ENCODE measurements at places on chromosomes 16 and 17.
A peak's percentile ranks its signal among the peaks of the same experiment; 100 is the strongest.

- DNase-seq: peak; percentile 2
These were observed 2.7 kb downstream of the MYO15B start for GRCh38 chr17:75590314-75590761.

DNA sequence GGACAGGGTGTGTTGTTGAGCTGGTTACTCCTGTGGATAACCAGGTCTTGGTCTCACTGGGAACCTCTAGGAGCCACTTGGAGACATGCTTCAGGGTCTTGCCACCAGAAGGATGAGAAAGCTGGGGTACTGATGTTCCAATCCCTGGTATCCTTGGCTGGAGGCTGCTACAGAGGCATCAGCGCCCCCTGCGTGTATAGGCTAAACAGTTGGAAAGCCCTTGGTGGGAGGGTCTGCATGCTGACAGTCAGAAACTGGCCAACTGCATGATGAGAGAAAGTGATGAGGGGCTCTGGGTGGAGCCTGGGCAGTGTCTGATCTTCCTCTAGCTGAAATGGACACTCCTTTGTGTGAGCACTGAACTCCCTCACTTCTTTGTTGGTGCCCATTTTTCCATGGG, 536.9 kb downstream of the XYLT1 start:
- no peak for DNase-seq

- no peak for DNase-seq
These were observed 19.0 kb upstream of the LRRC37A3 start for GRCh38 chr17:64938290-64938689.

DNA sequence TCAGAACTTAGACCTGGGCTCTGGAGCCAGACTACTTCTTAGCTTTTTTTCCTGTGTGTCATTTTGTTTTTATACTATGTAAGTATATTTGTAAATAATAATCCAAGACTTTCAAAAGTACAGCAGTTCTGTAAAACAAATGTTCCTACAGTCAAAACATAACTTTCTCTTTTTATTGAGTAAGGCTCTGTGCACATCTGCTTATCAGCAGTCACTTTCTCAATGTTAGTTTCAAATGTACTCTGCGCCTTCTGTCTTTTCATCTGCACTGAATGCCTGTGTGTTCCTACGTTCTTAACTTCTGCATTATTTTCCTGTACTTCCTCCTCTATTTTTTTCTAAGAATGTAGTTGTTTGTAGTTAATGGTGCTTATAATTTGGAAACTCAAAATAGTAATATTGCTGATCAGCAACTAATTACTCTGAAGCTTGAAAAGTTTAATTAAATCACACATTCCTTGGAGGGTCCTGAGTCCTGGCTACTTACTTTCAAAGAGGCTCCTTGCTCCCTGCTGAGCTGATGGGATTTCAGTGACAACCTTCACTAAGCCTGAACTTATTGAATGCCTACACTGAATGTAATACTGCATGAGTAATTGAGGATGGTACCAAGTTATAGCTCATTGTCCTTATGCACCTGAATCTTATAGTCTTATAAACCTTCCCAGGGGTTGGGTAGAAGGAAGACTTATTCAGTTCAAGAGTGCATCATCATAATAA, 329.9 kb downstream of the KCNJ2 start:
- DNase-seq: no peak

DNA sequence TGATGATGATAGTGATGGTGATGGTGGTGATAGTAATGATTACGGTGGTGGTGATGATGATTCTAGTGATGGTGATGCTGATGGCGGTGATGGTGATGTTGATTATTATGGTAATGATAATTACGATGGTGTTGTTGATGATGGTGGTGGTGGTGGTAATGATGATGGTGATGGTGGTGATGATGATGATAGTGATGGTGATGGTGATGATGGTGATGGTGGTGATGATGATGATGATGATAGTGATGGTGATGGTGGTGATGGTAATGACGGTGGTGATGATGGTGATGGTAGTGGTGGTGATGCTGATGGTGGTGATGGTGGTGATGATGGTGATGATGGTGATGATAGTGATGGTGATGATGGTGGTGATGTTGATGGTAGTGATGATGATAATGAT, 370.0 kb downstream of the CDH13 start:
- no peak for DNase-seq

DNA sequence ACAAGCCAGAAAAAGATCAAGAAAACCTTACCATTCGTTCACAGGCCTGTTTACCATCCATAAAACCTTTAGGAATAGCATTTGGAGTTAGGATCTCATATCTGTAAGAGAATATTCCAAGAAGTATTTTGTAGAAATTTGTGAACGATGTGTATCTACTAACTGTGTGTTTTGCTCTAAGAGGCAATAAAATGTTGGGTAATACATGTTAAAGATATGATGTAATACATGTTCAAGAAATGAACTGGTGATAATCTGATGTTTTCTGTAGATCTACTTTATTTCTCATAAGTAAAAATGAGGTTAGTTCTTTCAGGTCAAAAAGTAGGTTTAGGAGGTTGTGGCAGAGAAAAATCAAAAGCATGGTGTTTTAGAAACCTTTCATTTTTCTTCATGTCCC, 83.2 kb downstream of the NDEL1 start:
- DNase-seq: no peak

- no peak for DNase-seq
These were observed 6.5 kb downstream of the TFAP4 start for GRCh38 chr16:4266372-4266771.

DNA sequence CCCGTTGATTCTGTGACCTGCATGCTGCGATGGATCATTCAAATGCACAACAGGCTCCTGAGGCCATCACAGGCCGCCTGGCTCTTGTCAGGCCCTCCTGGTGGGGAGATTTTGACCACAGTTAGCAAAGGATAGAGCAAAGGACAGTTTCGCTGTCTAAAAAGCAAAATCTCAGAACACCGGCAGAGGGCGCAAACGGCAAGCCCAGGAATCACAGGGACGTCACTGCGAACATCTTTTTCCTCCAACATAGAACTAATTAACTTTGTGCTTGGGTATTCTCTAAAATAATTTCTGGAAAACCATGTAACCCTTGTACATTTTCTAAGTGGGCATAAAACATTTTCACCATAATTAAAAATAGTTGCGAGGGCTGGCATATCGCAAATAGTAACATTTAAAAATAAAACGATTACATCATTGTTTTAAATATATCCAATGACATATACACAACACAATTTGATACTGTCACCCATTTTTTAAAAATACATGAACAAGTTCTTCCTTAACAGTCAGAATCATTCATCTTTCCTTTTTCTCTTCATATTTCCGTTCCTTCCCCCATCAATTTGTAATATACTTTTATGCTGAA, 19.7 kb upstream of the SLC47A1 start:
- DNase-seq: peak; percentile 69

GRCh38 chr17:79213305-79213704, 138.7 kb downstream of the ENGASE start:
- DNase-seq: no peak

- peak; percentile 41 for DNase-seq
These were observed 23.8 kb downstream of the SNX11 start for GRCh38 chr17:48131216-48131824.

DNA sequence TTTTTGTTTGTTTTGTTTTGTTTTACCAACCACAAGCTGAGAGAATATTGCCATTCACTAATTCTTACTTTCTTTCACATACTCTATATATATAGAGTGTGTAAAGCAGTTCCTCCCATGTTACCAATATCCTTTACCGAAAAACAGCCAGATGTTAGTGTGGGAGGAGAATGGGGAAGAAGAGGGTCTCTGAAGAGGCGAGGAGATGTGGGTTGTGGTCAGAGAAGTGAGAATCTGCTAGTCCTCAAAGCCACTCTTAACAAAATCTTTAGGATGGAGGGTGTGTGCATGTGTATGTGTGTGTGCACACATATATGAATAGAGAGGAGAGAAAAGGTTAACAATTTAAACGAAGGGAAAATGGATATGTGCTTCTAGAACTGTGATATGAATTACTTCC, 80.6 kb downstream of the TUBD1 start:
- DNase-seq: no peak

- peak; percentile 56 for DNase-seq
These were observed 70.8 kb downstream of the XPO6 start for GRCh38 chr16:28140788-28141618.

DNA sequence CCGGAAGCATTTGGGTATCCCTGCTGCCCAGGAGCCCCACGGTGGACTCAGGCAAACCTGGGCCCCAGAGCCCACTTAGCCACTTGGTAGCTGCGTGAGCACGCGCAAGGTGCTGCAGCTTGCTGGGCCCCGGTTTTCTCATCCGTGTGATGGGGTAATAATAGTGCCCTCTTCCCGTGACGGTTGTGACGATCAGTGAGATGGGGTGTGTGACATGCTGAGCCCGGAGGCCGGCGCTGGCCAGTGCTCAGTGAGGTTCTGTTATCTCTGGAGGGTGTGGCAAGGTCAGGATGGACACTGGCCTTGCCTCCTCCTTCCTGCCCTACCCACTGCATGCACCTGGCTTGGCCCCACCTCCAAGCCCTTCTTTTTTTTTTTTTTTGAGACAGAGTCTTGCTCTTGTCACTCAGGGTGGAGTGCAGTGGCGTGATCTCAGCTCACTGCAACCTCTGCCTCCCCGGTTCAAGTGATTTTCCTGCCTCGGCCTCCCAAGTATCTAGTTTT, 82.6 kb downstream of the RAP1GAP2 start:
- no peak for DNase-seq

DNA sequence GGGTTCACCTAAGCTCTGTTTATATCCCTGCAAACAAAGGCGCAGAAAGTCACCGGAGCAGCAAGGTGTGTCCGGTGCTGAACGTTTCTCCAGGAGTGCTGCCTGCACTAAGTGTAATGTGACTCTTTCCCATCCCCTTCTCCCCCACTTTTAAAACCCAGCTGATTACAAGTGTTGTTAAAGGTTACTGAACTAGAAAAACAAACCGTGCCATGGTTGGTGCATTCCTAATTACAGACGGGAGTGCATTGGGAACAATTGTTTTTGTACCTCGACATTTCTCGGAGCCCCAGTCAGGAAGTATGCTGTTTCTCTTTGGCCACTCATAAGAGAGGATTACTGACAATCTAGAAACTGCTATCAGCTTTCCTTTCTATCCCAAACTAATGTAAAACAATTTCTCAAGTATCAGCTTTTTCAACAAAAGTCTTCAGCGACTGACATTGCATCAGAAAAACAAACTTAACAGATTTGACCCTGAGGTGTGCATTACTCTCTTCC, 441.0 kb upstream of the SALL1 start:
- DNase-seq: no peak

- no peak for DNase-seq
These were observed 41.9 kb downstream of the FAM20A start for GRCh38 chr17:68559316-68559715.

DNA sequence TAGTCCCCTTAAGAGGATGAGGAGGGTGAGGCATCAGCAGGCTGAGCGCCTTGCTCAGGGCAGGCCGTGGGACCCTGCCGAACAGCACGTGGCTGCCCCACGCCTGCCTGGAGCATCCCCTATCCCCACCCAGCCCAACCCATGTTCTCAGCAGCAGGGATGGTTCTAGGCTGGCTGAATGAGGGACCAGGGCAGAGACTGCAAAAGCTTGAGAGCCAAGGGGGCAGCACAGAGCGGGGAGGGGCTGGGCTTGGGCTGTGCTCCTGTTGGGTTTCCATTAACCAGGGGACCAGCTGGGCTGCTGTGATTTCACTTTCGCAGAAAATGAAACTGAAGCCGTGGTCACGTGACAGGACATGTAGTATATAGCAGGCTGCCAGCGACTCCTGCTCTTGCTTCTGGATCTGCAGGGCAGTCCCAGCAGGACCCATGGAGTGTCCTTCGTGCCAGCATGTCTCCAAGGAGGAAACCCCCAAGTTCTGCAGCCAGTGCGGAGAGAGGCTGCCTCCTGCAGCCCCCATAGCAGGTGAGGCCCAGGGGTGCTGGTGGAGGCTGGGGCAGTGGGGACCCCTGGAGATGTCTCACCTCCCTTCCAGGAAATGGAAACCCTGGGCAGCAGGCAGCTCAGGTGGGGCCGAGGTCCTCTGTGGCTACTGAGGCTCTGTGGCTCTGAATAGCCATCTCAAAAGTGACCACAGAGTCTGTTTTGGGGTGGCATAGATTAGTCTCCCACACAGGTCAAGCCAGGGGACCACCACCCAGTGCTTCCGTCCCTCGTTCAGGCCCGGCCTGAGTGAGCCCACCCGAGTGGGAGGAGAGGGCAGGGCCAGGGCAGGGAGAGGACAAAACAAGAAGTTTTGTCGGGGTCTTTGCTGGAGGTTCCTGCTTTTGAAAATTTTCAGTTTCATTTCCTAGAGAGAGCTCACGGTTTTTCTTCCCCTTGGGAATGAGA, 2.9 kb downstream of the RNF213 start:
- peak; percentile 90 for DNase-seq

DNA sequence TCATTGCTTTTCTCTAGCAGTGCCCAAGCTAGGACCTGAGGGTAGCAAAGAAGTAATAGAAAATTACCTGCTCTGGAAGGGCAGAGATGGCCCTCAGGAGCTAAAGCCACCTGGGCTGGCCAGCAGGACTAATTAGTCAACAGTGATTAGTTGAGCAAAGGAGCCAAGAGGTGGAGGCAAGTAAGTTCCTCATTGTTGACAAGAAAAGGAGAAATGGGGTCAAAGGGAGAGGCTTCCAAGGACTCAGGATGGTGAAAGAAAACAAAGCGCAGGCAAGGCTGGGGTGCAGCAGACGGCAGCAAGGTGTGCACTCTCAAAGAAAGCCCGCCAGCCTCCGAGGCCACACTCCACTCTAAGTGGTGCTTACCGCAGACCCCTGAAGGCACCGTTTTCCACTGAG, 44.6 kb downstream of the CMTM4 start:
- no peak for DNase-seq

DNA sequence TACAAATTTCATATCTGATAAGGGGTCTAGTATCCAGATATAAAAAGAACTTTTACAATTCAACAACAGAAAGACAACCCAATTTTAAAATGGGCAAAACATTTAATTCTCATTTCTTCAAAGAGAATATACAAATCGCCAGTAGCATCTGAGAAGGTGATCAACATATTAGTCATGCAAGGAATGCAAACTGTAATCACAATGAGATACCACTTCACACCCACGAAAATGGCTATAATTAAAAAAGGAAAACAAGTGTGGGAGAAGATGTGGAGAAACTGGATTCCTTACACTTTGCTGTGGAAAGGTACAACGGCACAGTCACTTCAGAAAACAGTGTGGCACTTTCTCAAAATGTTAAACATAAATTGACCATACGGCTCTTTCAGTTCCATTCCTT, 168.2 kb downstream of the VPS53 start:
- no peak for DNase-seq

GRCh38 chr16:19696328-19696727, 21.7 kb downstream of the KNOP1 start:
- DNase-seq: peak; percentile 54

- DNase-seq: no peak
These were observed 3.3 kb upstream of the CA7 start for GRCh38 chr16:66840883-66841282.

DNA sequence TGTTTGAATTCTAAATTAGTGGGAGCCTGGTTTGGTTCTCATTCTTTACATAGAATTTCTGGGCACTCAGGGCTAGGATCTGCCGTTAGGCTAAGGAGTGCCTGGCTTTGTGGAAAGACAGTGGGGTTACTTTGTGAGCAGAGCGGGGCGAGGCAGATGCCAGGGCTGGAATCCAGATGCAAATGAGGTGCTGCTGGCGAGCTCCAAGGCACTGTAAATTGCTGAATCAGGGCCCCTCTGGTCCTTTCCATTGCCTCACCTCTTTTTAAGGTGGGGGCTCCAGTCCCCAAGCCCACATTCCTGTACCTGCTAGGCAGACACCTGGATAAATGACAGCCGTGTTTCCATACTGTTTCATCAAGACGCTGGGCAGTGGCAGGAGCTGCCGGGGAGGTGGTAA, 33.8 kb downstream of the PIPOX start:
- DNase-seq: no peak
